ENCODE measurements at places on chromosomes 11 and 22. TPM values are rescaled to one million over a fixed set of nuclear protein-coding genes. Genes with fewer than 3 reads are reported as not detected.

GRCh38 chr11:111977146-111978027, 40.2 kb downstream of the DIXDC1 start:
- no peak for DNase-seq

DNA sequence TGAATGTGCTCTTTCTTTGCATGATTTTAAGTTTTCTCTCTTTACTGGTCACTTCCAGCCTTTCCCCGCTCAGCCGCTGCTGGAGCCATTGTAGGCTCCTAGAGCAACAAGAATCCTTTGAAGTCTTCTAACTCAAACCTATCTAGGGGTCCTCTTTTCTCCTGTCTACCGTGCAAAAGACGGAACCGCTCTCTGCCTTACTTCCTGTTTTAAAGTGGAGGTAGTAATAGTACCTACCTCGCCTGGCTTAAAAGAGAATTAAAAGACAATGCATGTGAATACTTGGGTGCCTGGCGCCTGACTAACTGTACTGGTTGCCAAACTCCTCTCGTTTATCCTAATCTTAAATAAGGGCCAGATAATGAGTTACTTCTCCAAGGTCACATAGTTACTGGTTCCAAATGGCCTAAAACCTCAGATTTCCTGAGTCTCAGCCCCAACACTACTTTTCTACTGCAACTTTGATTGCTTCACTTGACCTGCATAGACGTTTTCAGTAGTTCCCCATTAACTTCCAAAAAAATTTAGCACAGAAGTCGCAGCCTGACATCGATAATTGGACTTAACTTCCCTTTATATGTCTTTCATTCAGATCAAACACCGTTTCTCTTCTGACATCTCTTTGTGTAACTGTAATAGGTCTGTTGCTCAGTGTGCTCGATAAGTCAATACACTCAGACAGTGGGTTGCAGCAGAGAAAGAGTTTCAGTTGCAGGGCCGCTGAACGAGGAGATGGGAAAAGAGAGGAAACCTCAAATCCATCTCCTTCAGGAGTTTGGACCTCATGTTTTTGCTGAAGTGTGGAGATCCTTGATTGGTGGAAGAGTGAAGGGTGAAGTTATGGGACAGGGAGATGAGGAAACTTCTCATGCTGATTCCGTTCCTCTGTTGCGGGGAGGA, 891 bp downstream of the SAMM50 start:
- no peak for DNase-seq

SPON1 gene
- 20.5 TPM for total RNA-seq

DNA sequence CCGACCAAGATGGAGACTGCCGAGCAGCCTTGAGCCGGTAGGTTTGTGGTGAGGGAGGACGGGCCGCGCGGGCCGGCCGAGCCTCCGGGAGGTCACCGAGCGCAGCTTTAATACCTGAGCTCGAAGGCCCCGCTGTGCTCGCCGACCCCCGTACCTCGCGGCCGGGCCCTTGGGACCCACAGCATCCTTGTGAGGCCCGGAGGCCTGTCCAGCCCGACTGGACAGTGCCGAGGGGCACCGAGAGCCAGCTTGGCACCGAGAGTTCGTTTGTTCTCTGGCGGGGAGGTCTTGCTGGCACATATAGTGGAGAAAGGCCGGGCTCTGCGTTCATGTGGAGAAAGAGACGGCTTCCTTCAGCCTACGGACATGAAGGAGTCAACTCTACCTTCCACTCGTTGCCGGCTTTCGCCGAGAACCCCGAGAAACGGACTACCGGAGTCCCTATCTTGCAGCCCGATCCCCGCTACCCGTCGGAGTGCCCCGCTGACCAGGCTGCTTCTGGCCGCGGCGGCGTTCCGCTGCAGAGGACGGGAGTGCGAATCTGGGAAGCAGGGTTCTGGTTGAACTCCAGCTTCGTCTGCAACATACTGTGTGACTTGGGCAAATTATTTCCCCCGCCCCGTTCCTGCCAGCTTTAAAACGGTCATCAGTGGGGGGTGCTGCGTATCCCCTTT, 349 bp downstream of the TSSC4 start:
- DNase-seq, result no peak

DNA sequence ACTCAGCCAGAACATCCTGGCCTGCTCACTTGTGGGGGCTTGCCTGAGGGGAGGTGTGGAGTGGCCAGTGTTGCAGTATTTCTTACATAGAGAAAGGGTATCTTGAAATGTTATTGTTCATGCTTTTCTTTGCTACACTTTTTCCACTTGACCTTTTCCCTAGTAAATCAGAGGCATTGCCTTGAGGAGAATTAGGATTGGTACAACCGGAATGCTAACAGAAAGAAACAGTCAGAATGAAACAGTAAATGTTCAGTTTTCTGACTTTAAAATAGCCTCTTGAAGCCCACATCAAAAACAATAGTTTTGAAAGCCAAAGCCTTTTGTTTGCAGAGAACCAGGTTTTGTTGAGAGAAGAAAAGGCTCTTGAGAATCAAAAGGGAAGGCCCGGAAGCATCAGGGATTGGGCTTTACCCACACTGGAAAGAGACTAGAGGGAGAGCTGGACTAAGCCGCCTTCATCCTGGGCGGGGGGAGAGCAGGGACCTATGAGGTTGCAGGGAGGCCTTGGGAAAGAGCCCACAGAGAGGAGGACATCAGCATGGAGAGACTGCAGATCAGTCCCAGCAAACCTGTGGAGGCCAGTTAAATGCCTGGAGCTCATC, 12.4 kb downstream of the ADM start:
- no peak for DNase-seq
